CD4-positive, alpha-beta T cell treated with Interferon gamma for 1 hour (primary cell): ENCODE measurements at places on chromosomes 16 and 17.

- no peak for DNase-seq
Measured at GRCh38 chr16:56336711-56337110, 88.6 kb downstream of the AMFR start.

DNA sequence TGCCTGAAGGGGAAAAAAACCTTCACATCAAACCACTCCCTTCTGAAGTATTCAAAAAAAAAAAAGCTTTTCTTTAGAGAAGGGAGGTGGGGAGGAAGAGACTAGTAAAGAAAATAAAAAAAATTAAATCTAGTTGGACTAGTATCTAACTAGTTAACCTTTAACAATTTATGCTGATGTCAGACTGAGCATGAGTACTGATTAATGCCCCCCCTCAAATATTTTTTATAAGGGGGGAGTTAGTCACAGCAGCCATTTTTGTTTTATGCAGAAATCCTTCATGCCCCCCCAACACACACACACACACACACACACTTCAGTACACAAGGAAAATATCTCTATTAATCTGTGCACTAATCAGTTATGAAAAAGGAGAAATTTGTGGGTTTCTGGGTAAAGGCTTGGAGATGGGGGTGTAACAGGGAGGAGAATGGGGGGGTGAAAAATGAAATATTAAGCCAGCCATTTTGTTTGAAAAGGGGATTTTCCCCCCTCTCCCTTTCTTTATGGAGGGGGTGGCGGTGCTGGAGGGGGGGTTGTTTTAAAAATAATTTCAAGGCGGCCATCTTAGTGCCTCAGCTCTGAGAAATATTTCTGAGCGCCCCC is 4.7 kb upstream of the CHD3 start:
- DNase-seq: peak; percentile 46

DNA sequence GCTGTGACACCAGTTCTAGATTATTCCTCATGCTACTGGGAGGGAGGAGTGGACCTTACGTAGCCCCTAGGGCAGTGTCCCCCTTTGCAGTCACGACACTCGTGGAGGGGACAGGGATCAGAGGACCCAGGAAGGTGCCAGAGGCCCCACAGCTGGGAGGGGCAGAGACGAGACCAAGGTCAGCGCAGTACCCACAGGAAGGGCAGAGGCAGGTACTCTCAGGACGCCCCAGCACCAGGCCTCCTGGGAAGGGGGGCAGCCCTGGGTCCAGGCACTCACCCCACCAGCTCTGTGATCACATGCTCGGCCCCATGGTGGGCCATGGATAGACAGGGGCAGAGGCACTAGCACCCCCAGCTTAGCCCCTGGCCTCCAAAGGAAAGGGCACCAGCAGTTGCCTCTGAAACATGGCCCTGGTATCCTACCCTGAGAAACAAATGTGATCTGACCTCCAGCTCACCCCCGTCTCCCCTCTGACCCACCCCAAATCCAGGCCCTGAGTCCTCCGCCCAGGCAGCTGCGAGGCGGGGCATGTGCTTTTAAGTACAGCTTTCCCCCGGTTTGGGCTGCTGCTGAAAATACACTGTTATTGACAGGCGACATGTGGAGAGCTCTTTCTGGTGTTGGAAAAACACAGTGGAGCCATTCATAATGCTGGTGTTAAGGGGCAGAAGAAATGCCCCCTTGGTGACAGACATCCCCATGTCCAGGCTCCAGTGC is 361.9 kb downstream of the C16orf95 start:
- no peak for DNase-seq

DNA sequence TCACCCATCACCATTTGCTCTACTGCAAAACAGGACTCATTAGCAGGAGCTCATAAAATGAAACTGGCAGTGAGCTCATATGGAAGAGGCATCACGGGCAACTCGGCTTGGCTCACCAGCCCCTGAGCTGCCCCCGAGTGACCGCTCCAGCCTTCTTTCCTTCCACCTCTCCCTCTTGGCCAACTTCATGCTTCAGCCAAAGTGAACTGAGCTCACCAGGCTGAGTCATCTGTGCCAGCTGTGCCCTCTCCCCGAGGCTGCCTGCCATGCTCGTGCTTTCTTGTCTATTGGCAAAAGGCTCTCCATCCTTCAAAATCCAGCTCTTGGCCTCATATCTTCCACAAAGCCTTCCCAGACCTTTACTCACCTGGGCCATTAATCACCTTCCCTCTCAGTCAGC is 391.4 kb downstream of the WWOX start:
- DNase-seq: no peak

DNA sequence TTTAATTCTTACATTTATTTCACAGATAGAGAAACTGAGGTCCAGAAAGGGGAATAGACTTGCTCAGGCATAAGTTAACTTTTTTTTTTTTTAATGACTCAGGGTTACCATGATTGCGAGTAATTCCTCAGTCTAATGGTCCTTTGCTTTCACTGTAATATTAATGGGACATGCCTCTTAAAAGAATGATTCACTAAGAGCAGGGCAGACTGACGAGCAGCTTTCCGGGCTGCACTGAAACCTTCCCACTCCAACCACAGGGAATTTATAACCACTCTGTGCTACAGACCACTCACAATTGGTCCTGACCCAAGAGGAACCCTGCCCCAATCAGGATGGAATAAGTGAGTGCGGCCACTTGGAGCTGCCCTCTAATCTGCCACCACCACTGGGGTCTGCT is 5.7 kb downstream of the HOXB2 start:
- DNase-seq: no peak

- no peak for DNase-seq
Measured at GRCh38 chr16:66713076-66713475, 16.5 kb upstream of the CMTM4 start.

DNA sequence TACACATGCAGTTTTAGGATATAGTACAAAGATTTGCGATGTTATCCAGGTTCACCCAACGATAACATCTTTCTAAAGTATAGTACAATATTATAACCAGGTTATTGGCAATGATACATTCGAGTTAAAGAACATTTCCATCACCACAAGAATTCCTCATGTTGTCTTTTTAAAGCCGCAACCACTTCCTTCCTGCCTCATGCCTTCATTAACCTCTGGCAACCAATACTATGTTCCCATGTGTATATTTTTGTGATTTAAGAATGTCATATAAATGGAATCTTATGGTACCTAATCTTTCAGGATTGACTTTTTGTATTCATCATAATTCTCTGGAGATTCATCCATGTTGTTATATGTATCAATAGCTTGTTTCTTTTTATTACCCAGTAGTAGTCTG is 1183.2 kb downstream of the CDH11 start:
- DNase-seq: no peak

GRCh38 chr17:56880133-56880532 is 33.7 kb downstream of the TRIM25 start:
- DNase-seq: no peak

- no peak for DNase-seq
Measured at GRCh38 chr16:4633910-4634635, 9.4 kb downstream of the MGRN1 start.

DNA sequence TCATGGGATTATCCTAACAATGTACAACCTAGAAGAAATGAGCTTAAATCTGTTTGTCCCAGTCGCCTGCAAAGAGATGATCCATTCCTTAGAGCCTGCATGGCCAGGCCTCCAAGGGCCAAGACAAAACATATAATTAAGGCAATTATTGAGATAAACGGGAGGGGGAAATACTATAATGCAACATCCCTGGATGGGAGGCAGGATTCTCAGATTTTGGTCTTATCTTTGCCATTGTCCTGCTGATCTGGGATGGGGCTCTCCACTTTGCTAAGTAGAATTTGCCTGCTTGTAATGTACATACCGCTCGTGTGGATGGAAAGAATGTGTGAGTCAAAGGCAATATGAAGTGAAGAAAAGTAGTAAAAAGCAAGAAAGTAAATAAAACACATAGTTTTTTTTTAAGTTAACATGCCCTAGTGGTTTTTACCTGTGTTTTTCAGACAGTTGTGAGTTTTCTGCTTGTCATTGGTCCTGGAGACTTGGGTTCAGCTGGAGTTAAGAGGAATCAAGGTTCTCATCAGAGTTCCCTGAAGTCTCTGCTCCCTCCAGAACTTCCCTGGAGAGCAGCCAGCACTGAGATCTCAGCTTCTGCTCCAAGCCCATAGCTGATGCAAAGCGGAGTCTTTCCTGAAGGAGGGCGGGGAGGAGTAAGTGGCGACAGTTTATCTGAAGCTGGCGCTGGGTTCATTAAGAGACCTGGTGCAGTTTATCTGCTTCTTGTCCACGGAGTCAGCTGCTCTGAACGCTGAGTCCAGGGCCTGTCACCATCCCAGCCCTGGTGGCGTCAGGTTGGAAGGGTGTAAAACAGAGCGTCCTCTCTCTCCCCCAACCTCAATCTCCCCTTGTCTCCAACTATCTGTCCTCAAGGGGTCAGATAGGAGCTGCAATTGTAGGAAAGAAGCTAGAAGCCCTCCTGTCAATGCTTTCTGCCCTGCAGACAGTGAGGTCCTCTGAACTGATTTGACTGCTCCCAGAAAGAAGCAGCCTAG is 30.1 kb downstream of the HOXB1 start:
- DNase-seq: no peak

DNA sequence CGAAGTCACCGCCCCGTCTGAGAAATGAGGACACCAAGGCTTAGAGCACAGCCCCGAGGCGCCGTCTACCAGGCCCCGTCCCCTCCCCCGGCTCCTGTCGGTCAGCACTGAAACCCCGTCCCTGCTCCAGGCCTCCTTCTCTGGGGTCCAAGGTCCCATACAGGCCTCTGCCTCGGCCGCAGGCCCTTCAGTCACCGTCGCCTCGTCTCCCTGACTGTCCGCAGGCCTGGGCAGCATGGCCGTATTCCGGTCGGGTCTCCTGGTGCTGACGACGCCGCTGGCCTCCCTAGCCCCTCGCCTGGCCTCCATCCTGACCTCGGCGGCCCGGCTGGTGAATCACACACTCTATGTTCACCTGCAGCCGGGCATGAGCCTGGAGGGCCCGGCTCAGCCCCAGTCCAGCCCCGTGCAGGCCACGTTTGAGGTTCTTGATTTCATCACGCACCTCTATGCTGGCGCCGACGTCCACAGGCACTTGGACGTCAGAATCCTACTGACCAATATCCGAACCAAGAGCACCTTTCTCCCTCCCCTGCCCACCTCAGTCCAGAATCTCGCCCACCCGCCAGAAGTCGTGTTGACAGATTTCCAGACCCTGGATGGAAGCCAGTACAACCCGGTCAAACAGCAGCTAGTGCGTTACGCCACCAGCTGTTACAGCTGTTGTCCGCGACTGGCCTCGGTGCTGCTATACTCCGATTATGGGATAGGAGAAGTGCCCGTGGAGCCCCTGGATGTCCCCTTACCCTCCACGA is 617 bp downstream of the COASY start:
- DNase-seq: peak; percentile 27

DNA sequence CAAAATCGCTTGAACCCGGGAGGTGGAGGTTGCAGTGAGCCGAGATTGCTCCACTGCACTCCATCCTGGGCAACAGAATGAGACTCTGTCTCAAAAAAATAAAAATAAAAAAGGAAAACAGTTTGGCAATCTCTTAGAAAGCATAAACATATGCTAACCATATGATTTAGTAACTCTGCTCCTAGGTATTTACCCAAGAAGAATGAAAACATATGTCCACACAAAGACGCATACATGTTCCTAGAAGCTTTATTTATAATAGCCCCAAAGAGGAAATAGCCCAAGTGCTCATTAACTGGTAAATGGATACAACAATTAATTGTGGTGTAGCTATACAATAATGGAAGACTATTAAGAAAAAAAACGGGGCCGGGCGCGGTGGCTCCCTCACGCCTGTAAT is 18.5 kb upstream of the CDH1 start:
- DNase-seq: no peak

DNA sequence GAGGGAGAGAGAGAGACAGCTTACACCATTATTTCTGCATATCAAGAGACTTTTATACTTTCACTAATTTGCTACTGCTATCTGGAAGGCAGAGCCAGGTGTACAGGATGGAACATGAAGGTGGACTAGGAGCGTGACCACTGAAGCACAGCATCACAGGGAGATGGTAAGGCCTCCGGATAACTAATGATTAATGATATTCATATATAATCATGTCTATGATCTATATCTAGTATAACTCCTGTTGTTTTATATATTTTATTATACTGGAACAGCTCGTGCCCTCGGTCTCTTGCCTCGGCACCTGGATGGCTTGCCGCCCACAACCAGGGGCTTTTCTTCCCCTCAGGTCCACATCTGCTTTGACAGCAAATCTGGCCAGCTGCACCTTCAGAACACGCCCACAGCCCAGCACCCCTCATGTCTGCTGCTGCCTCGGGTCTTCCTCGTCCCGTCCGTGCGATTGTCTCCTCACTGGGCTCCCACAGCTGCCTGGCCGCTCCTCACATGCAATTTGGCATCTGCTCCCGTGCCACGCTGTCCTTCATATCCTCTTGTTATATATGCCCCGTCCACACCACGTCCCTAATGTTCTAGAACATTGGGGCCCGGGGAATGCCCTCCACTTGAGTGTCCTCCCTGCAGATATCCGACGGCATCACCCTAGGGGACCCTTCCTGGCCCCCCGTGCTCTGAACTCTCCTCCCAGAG is 10.2 kb upstream of the DEF8 start:
- no peak for DNase-seq

DNA sequence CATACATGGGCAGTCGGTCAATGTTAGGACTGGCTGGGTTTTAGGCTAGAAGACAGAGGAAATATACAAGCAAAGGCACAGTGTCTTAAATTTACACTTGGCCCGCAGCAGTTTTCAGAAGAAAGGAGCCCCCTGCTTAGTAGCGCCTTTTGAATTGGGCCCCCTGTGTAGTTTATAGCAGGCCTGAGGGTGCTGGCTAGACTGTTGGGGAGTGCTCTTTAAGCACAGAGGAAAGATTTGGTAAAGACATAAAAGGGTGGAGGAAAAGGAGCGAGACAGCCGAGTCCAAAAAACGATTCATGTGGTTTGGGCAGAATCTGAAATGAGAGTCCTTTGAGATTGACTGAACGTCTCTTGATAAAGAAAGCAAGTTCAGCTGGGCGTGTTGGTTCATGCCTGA is 10.6 kb downstream of the RMI2 start:
- no peak for DNase-seq

- DNase-seq: no peak
Measured at GRCh38 chr16:19304750-19305149, 19.2 kb downstream of the CLEC19A start.

DNA sequence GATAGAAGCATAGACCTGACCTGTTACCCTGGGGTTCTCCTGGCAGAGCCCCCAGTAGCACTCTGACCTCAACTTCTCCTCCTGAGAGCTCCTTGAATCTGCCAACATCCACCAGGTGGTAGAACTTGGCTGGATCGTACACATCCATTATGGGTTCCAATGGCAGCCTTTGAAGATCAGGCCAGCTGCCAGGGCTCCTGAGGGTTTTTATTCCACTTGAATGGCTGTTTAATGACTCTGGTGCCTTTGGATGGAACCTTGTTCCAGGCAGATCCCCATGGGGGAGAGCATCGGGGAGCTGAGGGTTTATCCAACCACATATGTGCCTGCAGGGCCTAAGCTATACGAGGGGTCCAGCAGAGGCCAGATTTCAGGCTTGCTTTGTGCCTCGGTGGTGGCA is 47.1 kb upstream of the CLEC19A start:
- no peak for DNase-seq

DNA sequence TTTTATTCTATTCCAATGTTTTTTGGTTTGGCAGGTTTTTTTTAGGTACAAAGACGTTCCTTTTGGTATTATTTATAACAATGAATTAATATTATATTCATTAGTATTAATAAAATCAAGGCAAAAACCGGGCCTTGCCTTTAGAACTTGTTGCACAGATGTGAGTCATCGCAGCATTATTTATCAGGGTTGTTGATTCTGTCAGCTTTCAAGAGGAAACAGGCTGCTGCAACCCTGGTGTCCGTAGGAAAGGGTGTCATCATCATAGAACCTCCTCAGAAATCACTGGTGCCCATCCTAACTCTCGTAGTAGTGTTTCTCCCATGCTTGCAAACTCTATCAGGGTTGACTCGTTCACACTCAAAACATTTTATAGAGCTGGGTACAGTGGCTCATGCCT is 10.2 kb upstream of the LRRC37B start:
- DNase-seq: no peak
